ENCODE measurements at places on chromosomes 6 and 20. TPM values are rescaled to one million over a fixed set of nuclear protein-coding genes. Genes with fewer than 3 reads are reported as not detected.

GRCh38 chr20:21338291-21338690, 35.2 kb downstream of the XRN2 start:
- DNase-seq: no peak

DNA sequence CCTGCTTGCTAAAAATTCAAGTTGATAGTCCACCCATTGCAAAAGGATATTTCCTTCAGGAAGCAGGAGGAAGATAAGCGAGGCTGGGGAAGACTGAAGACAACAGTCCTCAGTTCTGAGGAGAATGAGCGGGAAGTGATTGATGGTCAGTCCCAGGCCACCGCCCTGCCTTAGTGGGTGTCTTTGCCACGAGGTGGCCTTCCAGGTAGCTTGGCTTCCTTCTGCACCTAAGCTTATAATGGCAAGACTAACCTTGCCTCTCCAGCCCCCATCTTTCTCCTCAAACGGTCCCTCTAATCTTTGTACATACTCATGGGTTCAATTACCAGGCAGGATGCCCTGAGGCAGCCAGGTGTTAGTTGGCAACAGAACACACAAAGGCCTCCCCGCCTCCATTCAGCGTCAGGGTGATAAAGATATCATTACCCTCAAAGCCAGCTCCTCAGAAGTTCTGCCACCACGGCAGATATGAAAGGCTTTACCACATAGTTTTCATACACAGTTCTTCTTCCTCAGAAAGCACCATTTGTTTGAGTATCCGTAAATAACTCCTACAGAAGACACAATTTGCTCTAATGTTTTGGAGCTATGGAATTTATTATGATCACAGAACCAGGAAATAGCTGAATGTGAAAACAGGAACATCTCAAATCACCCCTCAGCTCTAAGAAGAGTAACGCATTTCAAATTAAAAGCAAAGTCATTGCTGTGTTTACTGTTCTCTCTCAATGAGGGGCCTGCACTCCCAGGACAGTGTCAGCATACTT, 249.4 kb downstream of the ATXN1 start:
- DNase-seq: peak; percentile 30

- DNase-seq: no peak
Measured at GRCh38 chr6:154039231-154039842, at the start of gene OPRM1. Gene OPRM1, plus strand, starts transcription at chr6:154039240. Its CDS starts 305 bp downstream, at chr6:154039545.

- DNase-seq: no peak
Measured at GRCh38 chr6:101393251-101393828, at the start of gene GRIK2. Gene GRIK2, plus strand, starts transcription at chr6:101393708.

DNA sequence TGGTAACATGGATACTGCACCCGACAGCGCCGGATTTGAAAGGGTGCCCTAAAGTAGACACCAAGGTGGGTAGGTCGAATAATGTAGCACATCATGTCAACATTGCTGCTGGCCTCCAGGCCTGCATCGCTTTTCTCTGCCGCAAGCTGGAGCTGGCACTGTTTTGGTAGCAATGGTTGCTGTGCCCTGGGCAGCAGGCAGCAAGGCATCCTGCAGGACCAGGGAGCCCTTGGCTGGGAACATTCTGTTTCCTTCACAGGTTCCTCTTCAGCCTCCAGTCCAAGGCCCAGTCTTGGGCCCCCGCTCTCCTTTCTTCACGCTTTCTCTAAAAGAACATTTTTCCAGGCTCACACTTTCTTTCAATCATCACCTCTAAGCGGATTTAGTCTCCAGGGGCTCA, 365.8 kb upstream of the JARID2 start:
- DNase-seq: no peak

- DNase-seq: no peak
Measured at GRCh38 chr6:149332602-149333265, 15.2 kb downstream of the TAB2 start.

GRCh38 chr6:159513074-159513720, 179.8 kb downstream of the SOD2 start:
- no peak for DNase-seq

DNA sequence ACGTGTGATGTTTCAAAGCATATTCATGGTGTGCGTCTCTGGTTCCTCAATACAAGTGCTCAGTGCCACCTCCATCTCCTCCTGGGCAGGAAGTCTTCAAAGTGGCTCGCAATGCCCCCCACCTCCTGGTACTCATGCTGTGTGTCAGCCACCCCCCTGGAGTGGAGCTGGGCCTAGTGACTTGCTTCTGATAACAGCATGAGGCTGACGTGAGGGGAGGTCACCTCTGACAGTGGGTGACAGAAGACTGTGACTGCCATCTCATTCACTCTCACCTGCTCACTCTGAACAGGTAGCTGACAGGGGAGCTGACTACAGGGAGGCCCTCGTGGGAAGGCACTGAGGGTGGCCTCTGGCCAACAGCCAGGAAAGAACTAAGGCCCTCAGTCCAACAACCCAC, 92.4 kb upstream of the NFATC2 start:
- DNase-seq: no peak

- DNase-seq: no peak
Measured at GRCh38 chr20:62765021-62765420, 31.3 kb upstream of the MRGBP start.

DNA sequence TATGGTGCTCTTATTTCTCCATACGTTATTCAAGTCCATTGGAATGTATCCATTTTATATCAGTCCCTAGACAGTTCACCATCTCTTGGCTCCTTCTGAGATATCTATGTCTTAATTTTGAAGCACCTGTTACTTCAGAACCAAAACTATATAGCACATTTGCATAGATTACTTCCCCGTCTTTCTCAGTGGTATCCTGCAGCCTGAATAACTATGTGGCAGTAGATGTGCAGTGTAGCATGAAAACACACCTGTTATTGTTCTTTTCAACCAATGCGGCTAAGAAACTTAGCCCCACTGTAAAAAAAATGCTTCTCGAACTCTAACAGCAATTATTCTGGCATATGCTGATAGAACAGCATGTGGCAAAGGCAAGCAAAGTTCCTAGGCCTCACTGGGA, 1184.4 kb upstream of the ADGRB3 start:
- DNase-seq: no peak

- DNase-seq: no peak
Measured at GRCh38 chr20:11044561-11044960, 370.8 kb upstream of the JAG1 start.

DNA sequence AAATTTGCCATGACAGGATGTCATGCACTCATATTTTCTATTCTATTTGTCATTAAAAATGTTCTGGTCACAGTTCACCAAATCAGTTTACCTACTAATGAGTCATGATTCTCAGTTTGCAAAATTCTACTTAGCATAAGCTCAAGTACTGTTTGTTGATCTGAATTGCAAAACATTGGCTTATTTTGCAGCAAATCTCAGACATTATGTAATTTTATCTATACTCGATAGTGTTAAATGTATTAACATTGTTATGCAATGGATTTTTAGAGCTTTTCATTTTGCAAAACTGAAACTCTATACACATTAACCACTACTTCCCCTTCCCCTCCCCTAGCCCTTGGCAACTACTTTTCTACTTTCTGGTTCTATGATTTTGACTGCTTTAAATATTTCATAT, 213.8 kb upstream of the ZFP64 start:
- peak; percentile 72 for DNase-seq

GRCh38 chr20:63121246-63121645, 94.7 kb downstream of the YTHDF1 start:
- DNase-seq: no peak

GRCh38 chr6:166221040-166221439, 53.4 kb upstream of the TBXT start:
- no peak for DNase-seq

- peak; percentile 50 for DNase-seq
Measured at GRCh38 chr20:25360631-25361286, 29.9 kb downstream of the ABHD12 start.

DNA sequence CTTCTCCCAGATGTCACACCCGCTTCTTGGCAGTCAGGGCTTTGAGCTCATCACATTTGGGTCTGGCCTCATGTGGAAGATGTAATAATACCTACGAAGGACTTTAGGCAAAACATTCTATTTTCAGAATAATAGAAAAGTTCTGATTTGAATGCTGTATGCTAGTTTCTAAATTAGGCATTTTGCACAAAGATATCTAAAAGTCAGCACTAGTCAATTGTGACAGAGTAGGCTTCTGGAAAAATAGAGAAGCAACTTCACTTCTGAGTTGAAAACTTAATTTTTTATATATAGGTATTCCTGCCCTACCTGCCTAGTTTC, 38.3 kb upstream of the CD2AP start:
- DNase-seq: no peak

HAO1 gene
- polyA plus RNA-seq: not detected

OPN5 gene
- polyA plus RNA-seq: not detected

SASH1 gene
- polyA plus RNA-seq: 4.7 TPM

RNF144B gene
- 27.9 TPM for polyA plus RNA-seq

LPIN3 gene
- 0.01 TPM for polyA plus RNA-seq

TP53TG5 gene
- not detected for polyA plus RNA-seq
